ENCODE measurements at places on chromosomes 5 and 9.

GRCh38 chr9:113993838-113994540 lies 84.1 kb downstream of the AMBP start:
- peak; percentile 94 for DNase-seq

DNA sequence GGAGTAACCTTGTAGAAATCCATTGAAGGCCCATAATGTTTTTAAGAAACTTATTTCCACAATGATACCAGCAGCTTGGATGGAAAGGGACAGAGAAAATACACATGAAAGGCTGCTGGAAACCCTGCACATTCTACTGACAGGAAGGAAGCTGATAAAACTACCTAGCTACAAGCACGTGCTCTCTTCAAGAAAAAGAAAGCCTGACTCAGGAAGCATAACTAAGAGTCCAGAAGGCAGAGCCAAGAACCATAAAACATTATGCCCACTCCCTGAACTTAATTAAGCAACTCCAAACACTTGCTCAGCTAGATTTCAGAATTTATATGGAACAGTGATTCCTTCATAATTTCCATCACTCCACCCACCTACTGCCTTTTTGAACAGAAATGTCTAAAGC lies 430.8 kb downstream of the SEMA5A start:
- no peak for DNase-seq

DNA sequence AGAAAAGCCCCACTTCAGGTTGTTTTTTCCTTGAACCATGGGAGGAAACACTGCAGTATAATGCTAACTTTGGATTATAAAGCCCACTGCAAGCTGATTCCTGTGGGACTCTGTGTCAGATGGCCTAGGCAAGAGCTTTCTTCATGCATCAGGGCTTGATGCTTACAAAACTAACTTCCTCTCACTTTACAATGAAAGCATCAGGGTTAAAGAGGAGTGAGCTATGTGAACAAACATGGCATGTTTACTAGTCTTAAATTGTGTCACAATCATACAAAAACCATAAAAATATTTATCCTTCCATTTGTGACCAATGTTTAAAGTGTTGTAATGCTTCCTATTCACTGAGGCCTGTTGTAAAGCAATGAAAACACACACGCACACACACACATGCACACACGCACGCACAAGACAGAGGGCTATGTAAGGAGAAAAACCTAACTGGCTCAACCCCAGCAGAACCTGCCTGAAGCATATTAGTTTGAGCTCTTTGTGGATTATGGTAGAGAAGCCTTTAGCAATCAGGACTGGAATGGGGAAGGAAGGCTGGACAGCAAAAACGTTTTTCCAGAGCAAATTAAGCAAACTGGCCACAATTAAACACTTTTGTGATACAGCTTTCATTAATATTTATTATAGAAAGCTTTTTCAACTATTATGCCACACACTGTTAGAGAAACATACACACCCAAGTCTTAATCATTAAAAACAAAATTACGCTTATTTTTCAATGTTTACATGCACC lies 122.2 kb downstream of the AUH start:
- no peak for DNase-seq

GRCh38 chr5:117411701-117412100 lies 837.1 kb upstream of the SEMA6A start:
- DNase-seq, result no peak

DNA sequence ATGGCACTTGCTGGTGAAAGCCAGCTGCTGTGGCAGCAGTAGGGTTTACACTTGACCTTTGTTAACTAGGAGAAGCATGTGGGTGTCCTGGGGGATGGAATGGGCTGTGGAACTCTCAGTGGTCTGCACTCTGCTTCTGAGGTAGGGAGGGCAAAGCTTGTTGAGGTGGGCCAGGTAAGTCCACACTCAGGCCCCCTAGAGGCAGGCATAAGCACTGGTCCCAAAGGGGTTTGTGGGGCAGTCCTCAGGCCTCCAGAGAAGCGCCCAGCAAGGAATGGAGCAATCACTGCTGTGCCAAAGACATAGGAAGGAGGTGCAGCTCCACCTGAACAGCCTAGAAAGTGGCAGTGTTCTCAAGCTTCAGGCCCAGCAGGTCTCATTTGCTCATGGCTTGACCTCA lies 34.7 kb downstream of the INSL4 start:
- DNase-seq, result no peak

DNA sequence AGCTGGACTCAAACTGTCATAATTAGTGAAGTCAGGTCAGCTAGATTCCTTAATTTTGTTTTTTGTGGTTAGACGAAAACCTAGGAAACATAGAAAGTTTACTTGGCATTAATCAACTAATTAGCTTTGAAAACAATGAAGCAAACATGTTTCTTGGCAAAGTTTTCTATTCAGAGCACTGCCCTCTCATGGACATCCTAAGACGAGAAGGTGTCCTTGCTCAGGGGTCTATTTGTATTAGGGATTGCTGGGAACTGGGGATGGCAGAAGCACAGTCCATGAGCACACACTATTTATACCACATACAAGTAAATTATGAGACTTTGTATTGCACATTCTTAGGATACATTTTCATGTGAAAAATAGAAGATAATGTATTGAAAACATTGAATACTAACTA lies 49.7 kb downstream of the POC5 start:
- no peak for DNase-seq

GRCh38 chr5:176863765-176864098 lies 35.4 kb downstream of the HK3 start:
- no peak for DNase-seq

GRCh38 chr9:22029231-22029630 lies 20.1 kb upstream of the CDKN2B start:
- no peak for DNase-seq

DNA sequence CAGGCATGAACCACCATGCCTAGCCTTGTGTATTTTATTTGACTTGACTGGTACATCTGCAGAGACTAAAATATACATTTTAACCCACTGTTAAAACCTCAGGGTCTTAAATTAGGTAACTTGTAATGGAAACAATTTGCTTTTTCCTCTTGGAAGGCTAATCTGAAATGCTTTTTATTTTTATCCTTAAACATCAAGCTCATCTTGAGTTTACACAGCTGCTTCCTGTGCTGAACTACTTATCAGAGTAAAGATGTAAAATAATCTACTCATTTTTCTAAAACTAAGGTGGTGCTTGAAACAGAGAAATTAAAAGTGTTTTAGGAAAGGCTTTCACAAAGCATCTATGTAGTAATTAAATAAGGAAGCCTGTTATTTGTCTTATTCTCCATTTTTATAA lies 144.1 kb downstream of the ENTREP1 start:
- DNase-seq, result no peak

- no peak for DNase-seq
Measured at GRCh38 chr5:81545911-81546310, 152.0 kb upstream of the ACOT12 start.

DNA sequence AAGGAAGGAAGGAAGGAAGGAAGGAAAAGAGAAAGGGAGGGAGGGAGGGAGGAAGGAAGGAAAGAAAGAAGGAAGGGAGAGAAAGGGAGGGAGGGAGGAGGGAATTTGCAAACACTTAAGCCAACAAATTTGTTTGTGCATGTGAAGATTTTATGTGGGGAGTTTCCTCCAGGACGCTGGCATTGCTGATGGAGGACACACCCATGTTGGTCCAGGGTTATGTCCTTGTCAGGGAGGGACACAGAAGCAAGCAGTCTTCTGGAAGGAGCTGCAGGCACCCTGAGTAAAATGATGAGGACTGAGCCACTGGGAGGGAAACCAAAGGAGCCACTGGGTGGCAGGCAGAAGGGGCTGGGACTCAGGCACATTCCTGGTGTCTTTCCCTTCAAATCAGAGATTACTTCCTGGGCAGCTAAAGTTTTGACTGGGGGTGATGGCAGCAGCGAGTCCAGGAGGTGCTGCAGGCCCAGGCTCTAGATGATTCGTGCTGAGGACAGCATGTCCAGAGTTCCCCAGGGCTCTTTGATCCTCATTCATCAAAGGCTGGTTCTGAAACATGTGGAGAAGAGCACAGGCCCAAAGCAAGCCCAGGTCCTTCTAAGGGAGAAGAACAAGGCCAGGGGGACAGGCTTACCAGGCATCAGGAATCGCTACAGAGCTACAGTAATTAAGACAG lies 109.2 kb downstream of the PAX5 start:
- no peak for DNase-seq

DNA sequence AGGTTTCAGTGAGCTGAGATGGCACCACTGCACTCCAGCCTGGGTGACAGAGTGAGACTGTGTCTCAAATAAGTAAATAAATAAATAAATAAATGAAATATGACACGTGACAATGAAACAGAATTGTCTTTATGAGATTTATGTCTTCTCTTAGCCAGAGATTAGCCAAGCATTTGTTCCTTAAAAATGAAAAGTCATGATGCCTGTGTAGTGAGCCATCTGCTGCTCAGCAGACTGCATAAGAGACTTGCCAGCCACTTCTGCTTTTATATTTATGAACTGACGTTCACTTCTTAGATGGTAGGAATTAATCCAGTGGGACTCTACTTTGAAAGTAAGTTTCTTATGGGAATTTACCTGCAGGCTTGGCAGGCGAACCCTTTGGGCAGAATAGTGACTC lies 227.4 kb downstream of the NR3C1 start:
- DNase-seq, result no peak

DNA sequence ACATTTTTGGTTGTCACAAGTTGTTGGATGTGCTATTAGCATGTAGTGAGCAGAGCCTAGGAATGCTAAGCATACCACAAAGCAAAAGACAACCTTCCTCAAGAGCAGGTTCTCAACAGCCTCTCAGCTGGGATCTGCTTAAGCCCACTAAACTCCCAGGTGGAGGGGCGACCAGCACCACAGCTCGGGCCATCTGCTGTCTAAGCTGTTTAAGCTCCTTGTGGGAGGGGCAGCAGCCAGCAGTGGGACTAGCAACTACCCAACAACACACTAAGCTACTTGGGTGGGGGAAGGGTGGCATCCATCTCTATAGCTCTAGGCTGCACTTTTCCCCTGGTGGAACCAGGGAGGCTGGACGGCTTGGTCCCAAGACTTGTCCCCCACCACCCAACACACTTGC lies 1052.7 kb upstream of the ARRDC3 start:
- no peak for DNase-seq

DNA sequence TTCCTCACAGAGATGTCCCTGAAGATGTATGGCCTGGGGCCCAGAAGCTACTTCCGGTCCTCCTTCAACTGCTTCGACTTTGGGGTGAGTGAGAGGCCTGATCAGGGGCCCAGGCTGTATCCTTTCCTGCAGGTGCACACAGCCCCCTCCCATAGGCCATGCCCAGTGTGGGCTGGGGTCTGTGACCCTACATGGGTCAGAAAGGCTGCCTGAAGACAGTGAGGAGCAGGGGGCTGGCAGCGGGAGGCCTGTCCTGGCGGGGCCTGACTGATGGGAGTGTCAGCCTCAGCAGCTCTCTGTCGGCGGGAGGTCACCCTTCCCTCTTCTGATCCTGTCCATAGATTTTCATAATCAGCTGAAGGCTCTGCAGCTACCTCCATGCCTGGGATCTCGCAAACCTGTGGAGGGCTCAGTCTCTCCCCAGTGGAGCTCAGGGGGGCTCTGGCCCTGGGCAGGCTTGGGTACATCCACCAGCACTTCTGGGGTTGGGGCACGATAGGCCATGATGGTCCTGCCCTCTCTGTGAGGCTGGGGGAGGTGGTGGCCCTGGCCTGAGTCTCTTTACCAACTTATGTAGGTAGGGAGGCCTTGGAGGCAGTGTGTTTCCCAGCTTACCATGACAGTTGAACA lies 98.5 kb downstream of the CACNA1B start:
- DNase-seq, result no peak

DNA sequence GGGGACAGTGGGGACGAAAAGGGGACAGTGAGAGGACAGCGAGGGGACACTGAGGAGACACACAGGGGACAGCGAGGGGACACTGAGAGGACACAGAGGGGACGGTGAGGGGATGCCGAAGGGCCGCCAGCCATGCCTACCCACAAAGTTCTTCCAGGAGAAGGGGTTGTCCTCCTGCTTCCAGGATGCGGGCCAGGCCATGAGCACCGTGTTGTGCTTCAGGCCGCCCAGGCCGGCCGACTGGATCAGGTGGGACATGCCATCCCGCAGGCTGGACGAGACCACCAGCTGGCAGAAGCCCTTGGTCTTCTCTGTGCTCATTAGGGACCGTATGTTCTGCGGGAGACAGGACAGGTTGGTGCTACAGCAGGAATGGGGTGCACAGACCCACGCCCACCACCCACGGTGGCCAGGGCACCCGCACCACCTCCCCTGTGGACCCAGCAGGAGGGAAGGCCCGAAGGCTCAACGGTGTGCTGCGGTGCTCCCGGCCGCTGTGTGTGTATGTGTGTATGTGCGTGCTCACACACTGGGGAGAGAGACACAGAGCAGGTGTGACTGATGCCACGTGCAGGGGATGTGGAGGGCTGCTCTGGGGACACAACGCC lies 46.6 kb downstream of the SLC12A7 start:
- DNase-seq, result no peak

DNA sequence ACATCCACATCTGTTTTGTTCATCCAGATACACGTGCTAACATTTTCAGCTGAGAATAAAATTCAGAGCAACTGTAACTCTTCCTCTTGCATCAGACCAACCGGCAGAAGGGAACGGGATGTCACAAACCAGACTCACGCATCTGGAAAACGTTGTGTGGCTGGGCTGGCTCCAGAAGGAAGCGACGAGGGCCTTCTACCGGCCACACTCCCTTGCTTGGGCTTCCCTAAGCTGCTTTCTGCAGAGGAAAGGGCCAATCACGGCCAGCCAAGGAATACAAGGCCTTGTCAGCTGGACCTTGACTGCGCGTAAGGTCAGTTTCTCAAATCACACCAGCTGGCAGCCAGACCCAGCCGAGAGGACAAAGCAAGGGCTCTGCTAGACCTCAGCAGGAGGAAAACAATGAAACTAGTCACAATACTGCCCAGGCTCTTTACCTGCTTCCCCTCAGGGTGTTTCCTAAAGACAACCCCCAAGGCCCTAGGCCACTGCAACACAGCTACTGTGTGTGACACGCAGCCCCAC lies 106.1 kb downstream of the THBS4 start:
- peak; percentile 83 for DNase-seq

DNA sequence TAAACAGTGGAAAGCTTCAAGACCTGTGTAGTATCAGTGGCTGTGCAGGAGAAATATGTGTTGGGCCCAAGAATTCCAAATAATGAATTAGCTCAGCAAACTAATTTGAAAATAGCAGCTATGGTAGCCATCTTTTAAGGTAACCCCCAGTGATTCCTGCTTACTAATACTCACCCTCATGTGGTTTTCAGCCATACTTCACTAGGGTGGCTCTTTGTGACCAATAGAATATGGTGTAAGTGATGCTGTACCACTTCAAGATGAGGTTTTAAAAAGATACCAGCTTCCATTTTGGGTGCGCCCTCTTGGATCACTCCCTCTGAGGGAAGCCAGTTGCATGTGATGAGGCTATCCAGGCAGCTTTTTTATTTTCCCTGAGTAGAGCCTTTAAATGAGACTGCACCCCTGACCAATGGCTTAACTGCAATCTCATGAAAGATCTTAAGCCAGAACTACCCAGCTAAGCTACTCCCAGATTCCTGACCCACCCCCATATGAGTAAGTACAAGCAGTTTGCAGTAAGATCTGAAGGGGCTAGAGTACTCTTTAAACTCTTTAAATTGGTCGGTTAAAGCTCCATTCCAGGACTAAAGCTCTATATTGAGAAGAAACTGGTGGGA lies 58.3 kb downstream of the UHRF2 start:
- DNase-seq, result no peak

- DNase-seq, result no peak
Measured at GRCh38 chr5:34511481-34511880, 144.6 kb upstream of the RAI14 start.
